ENCODE measurements at places on chromosomes 2 and 18.

GRCh38 chr2:67213270-67213670, 183.9 kb upstream of the ETAA1 start:
- DNase-seq = no peak

DNA sequence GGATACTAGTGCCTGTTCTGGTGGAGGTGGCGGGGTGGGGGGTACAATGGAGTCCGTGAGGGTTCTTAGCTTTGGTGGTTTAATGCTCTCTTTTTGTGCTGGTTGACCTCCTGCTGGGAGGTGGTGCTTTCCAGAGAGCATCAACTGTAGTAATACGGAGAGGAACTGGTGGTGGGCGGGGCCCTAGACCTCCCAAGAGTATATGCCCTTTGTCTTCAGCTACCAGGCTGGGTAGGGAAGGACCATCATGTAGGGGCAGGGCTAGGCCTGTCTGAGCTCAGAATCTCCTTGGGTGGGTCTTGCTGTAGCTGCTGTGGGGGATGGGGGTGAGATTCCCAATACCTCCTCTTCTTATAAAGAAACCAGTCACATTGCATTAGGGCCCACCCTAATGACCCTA, 27.1 kb downstream of the CAMKMT start:
- no peak for DNase-seq

- DNase-seq = no peak
Observed at GRCh38 chr2:159139216-159139933, 147.1 kb downstream of the WDSUB1 start.

DNA sequence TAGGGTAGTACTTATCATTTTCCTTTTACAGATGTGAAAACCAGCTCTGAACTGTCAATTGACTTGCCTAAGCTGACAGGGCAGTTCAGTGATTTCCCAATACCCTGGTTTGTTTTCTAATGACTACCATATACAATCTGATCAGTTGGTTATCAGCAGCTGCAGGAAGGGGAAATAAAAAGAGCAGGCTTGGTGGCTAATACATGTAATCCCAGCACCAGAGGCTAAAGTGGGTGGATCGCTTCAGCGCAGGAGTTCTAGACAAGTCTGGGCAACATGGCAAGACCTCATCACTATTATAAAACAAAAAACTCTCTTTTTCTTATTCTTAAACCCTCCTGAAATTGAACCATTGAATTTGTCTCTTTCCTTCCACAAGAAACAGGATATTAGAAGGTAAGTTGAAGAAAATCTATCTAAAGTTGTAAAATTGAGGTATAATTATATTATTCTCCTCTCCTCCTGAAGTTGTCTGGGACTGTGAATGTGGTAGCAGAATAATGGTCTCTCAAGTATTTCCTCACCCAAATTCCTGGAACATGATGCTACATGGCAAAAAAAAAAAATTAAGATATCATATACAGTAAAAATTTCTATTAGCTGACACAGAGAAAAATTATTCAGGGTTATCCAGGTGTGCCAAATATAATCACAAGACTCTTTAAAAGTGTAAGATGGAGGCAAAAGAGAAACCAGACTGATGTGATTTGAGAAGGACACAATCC, 1441.6 kb downstream of the SUCLG1 start:
- DNase-seq = no peak

DNA sequence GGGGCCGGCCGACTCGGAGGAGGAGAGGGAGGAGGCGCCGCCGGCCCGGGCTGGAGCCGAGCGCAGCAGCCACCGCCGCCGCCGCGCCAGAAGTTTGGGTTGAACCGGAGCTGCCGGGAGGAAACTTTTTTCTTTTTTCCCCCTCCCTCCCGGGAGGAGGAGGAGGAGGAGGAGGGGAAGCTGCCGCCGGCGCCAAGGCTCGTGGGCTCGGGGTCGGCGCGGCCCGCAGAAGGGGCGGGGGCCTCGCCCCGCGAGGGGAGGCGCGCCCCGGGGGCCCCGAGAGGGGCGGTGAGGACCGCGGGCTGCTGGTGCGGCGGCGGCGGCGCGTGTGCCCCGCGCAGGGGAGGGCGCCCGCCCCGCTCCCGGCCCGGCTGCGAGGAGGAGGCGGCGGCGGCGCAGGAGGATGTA, 316 bp downstream of the CRIM1 start:
- DNase-seq = peak; percentile 29

- DNase-seq = no peak
Observed at GRCh38 chr2:887639-888038, 63.0 kb upstream of the SNTG2 start.

DNA sequence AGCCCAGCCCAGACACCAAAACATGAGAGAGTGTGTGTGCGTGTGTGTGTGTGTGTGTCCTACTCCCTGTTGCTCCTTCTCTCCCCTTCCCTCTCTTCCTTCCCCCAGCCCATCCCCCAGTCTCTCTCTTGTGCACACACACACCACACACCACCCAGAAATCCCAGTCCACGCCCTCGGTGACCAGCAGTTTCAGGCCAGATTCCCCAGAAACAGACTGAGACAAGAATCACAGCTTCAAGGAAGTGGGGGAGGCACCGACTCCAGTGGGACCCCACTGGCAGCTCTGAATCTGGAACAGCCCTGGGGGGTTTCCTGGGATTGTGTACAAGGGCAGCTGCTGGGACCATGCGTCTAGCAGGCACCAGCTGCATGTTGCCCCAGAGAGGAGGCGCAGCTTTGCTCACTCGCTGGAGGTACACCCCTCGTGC, 113.5 kb downstream of the NDUFA10 start:
- no peak for DNase-seq

DNA sequence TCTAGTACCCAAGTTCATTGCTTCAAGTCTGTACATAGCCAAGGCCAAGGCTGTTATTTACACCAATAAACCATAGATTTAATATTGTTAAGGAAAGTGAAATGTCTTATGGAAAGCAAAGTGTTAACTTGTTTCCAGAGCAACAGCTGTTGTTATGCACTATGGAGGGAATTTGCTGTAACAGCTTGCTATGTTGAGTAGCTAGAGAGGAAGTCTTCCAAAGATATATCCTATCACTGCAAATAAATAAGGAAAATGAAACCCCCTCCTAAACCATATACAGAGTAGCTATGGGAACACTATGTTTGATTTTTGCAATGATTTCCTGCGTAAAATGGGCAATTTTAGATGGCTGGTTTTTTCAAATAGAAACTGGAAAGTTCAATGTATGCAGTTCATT, 21.1 kb downstream of the TMEM182 start:
- DNase-seq = peak; percentile 10

GRCh38 chr2:39033980-39034379, 86.9 kb downstream of the SOS1 start:
- no peak for DNase-seq

DNA sequence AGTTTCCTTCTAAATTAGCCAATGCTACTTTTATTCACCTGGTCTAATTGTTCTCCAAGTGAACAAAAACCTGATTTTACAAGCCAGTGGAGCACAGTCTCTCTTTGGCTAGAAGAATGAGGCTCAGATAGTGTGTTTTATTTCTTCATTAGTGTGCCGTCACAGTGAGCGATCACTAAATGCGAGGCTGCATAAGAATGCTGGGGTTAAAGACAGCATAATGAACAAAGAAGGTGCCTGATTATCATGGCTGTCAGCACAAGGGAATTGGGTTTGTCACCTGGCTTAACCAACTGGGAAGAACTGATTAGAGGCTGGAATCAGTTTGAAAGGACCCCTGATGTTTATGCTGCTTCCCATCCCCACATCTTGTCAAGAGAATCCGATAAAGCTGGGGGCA, 76.4 kb downstream of the EPHA4 start:
- no peak for DNase-seq

DNA sequence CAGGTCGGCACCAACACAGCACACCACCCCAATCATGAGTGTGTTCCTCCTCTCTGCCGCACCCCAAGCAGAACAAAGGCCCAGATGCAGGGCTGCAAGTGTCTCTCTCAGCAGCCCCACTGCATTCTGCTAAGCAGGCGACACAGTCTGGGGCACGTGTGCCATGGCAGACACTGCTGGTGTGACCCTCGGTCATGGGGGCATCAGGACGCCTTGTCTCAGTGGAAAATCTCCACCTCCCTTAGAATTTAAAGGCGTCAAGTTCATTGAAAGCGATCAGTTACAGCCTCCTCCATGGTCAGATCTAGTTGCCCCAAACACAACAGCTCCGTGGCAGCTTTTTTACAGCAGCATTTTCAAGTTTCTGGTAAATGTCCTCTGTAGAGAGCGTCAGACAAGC, 57.2 kb downstream of the ADNP2 start:
- DNase-seq = no peak

DNA sequence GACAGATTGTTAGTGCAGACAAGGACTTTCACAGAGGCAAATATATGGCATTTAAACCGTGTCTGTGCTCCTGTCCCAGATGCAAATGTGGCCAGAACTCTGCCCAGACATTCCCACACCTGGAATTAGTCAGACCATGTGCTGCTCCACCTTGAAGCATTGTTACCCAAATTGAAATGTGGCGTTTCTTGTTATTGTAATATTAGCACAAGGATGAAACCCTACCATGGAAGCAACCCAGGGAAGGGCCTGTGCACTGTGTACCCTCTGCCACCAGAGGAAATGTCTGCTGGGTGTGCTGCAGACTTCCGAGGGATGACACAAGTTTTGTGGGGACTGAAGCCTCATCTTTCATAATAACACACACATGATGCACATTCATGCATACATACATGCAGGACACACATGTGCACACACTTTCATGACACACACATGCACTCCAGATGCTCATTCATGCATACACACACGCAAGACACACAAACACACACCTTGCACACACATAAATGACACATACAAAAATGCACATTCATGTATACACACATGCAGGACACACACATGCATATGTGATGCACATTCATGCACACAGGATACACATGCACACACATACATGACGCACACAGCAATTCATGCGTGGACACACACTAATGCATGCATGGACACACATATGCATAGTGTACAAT, 133.2 kb upstream of the SNTG2 start:
- no peak for DNase-seq

DNA sequence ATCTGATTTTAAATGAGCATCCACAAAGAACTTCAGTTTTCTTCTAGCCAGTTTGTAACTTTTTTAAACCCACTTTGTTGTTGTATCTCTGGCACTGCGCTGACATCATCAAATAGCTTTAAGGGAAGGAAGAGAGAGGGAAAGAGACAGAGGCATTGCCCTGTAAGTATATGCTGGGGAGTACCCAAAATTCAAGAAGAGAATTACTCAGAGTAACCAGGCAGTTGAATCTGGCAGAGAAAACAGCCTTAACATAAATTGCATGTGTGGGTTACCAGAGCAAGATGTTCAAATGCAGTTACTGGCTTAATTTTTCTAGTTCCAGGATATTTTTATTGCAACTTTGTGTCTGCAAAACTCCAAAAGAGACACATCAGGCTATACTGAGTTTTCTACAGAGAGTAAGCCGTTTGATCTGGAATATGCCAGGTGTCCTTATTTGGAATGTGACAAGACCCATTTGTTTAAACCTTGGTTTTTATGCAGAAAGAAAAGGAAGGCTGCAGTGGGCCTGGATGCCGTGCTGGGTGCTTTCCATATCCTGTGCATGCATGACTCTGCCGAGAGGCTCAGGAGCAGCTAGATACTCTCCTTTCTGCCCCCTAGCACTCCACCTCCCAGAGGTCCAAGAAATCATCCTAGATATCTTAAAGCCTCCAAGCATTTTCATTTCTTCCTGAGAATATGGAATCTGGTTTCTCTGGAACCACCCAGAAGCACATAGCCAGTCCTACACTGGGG, 93.7 kb downstream of the MAPRE2 start:
- DNase-seq = no peak

GRCh38 chr2:67984600-67984999, 78.2 kb downstream of the C1D start:
- DNase-seq = no peak

- DNase-seq = no peak
Observed at GRCh38 chr2:172461591-172462372, 34.4 kb downstream of the ITGA6 start.

DNA sequence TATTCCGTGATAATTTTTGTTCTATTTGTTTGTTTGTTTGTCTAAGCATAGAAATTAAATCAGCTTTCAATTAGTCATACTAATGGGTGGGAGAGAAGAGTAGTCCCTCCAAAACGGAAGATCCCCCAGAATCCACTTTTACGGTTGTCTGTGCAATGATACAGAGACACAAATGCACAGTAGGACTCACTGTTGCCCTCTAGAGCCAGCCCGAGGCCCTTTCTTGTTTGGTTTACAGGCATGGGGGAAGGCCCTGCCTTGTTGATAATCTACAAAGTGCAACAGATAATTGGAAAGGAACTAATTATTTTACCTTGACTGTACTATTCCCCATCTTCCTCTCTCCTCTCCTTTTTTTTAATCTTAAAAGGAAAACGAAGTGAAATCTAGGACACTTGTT, 121.1 kb downstream of the ACOXL start:
- no peak for DNase-seq

GRCh38 chr2:217064234-217065011, 204.6 kb upstream of the TNP1 start:
- no peak for DNase-seq

GRCh38 chr2:44578471-44579093, 216.8 kb downstream of the CAMKMT start:
- no peak for DNase-seq

- no peak for DNase-seq
Observed at GRCh38 chr2:196234672-196235071, 63.3 kb upstream of the STK17B start.

GRCh38 chr2:65128297-65129190, 1.4 kb downstream of the RAB1A start:
- no peak for DNase-seq

DNA sequence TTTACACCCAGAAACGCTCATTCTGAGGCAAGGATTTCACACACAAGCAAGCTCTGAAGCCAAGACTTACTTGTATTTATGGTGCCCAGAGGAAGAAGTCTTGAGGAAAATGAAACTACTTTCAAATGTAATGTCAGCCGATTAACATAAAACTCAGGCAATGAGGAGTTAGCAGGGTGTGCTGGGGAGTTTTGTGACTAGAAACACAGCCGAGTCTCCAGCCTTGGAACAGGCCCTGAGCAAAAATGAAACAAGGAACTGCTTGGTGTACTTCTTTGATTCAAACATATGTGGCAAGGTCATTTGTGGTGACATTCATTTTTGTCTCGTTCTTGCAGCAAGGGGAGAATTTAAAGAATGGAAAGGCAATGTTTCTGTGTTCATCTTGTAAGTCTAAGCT, 4.5 kb downstream of the DYTN start:
- DNase-seq = no peak

DNA sequence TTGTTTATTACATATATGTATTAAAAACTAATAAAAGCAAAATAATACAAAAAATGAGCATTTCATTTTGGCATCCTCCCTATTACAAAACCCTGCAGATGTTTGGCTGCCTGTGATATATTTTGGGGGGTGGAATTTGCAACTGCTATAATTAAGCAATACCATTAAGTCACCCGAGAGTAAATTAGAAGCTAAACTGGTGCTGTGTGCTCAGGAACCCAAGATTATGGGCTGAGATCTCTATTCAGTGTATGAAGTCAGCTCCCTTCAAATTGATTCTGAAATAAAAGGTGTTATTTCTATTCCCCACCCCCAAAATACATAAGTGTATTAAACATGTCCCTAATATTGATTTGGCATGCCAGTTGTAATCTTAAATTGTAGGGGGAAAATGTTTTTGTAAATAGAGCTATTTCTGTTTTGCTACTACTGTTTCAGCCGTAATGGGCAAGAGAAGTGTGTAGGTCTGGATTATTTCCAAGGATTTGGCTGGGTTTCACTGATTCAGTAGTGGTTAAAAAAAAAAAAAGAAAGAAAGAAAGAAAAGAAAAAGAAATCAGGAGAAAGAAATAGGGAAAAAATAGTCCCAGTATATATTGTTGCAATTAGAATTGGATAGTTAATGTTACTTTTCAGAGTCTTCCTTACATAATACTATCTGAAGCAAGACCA, 110.9 kb downstream of the SS18 start:
- DNase-seq = no peak
